ENCODE measurements at places on chromosomes 6 and 20.

DNA sequence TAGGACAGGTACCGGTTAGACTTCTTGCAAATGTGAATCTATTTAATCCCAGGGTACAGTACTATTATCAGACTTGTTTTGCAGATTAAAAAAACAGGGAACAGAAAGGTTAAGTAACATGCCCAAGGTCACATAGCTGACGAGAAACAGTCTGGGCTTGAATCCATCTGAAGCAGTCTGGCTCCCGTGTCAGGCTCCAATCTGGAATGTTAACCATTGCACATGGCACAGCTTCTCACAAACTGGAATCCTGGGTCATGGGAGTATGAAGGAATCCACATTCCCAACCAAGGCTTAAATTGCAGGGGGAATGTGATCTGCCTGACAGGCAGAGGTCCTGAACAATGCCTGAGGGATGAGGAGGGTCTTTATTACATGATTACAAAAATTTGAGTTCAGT is 187.5 kb upstream of the SPTLC3 start:
- DNase-seq = no peak

GRCh38 chr20:53345536-53346334 is 247.9 kb downstream of the ZNF217 start:
- no peak for DNase-seq

DNA sequence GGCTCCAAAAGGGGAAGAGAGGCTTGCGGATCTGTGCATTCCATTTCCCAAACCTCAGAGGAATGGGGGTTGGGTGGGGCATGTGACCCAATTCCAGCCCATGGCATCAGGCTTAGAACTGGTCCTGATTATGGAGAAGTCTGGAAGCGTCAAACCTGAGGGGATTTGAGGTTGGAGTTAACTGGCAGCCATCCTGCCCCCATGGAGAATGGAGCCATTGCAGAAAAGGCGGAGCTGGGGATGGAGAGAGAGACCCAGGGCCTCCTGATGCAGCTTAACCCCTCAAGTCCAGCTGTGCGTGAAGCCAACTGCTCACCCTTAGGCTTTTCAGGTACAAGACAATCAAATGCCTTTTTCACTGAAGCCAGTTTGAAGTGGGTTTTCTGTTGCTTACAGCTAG is 9.9 kb upstream of the SDCBP2 start:
- DNase-seq = no peak

DNA sequence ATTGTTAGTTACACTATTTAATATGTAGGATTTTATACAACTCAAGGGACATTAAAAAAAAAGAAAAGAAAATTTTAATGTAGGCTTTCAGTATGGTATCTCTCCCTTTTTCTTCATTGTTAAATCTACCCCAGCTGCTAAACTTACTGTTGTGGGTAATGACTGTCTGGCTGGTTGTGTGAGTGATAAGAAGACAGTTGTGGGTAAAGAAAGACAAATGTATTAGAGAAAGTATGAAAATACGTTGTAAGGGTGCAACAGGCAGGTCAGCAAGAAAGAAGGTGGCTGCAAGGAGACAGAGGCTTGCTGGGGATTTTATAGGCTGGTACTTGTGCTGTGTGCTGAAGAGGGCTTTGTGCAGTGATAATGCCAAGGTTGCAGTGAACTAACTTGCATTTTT is 91.4 kb upstream of the FOXO3 start:
- DNase-seq = no peak

DNA sequence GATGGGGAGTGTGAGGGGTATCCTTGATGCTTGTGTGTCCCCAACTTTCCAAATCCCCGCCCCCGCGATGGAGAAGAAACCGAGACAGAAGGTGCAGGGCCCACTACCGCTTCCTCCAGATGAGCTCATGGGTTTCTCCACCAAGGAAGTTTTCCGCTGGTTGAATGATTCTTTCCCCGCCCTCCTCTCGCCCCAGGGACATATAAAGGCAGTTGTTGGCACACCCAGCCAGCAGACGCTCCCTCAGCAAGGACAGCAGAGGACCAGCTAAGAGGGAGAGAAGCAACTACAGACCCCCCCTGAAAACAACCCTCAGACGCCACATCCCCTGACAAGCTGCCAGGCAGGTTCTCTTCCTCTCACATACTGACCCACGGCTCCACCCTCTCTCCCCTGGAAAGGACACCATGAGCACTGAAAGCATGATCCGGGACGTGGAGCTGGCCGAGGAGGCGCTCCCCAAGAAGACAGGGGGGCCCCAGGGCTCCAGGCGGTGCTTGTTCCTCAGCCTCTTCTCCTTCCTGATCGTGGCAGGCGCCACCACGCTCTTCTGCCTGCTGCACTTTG is at the start of gene TNF:
TNF (plus strand) TSS at position 231 of the 567 bp plus-strand sequence; CDS start at position 408, 177 bp downstream.
- DNase-seq = no peak

DNA sequence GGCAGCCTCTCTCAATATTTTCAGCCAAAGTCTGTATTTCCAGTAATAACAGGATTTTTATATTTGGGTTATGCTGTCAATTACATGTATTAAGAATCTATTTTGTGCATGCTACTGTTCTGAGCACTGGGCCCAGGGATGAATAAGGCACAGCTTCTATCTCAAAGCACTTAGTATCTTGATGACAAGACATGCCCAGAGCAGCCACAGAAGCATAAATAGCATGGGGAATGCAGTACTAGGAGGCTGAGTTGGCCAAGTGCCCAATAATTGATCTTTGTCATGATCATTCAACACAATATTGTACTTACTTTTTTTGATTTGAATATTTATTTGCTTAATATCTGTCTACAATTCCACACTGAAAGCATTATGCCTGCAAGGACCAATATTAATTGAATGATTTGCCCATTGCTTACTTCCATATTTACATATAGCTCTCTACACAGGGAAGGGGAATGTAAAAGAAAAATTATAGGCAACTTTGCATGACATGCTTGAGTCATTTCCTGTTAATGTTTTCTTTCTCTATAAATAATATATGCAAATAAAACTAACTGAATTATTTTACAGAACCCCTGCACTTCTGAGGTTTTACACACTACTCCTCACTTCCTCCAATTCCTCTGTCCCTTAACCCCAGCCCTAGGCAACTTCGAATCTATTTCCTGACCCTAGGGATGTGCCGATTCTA is 298.9 kb upstream of the BMP2 start:
- no peak for DNase-seq

GRCh38 chr6:84652356-84653026 is 111.9 kb downstream of the TBX18 start:
- DNase-seq = no peak

DNA sequence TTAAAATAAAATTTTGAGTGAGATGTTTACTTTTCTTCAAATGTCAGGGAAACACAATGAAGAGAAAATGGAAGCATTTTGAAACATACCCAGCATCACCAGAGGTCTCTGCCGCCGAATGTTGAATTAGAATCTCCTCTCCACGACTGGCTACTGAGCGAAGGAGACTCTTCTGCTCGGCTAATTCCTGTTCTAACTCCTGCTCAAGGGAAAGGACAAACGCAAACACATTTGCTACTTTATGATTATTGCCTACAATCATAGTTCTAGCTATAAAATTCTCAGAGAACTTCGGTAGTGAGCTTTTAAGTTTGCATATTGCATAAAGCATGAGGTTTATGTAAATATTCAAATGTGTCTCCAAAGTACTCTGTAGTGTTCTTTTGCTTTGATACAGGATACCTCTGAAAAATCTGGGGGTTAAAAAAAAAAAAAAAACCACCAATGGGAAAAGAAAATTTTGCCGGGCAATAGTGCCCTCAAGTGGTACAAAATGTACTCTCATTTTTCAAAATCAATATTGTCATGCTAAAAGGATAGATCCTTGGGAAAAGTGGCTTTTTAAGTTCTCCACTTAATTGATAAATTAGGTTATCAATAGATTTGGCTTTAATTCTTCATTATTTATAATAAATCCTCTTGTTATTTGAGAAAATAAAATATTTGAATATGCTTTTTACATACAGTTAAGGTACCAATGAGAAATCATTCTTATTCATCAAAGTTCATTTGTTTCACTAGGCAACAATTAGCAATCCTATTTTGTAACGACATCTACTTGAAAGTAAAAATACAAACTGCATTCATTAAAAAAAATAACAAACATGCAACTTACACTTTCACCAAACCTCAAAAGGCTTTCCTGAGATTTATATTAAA is 369.0 kb downstream of the SYNE1 start:
- DNase-seq = peak; percentile 37

- DNase-seq = no peak
Observed at GRCh38 chr20:63612276-63612931, 14.5 kb downstream of the GMEB2 start.

DNA sequence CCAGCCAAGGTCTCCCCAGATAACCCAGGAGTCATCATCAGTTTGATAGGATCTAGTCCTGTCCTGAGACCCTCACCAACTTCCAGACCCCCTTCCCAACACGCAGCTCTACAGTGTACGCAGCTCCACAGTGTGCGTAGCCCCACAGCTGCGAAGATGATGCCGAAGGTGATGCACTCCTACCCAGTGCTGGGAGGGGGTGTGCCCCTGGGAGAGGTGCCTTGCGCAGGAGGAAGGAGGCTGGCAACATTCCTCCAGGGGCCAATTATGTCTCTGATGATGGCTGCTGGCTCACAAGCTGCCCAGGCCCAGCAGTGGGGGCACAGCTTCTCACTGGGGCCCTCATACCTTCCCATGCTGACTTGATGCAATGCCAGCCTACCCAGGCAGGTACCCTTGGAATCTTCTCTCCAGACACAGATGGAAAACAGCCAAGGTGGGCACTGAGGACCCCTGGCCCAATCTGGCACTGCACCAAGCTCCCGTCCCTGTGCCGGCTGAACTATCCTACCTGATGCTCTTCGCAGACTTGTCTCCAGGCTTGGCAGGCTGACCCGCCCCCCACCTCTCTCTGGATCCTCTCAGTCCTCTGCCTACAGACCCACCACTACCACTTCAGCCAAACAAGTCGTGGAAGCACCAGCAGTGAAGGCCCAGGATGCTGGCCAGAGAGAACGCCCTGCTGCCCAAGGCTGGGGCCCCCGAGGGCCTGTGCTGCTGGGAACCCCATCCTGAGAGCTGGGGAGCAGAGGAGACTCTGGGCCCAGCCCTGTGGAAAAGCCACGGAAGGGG is 1.4 kb downstream of the ZNF512B start:
- DNase-seq = no peak

GRCh38 chr20:24501764-24502556 is 32.5 kb downstream of the SYNDIG1 start:
- peak; percentile 65 for DNase-seq

DNA sequence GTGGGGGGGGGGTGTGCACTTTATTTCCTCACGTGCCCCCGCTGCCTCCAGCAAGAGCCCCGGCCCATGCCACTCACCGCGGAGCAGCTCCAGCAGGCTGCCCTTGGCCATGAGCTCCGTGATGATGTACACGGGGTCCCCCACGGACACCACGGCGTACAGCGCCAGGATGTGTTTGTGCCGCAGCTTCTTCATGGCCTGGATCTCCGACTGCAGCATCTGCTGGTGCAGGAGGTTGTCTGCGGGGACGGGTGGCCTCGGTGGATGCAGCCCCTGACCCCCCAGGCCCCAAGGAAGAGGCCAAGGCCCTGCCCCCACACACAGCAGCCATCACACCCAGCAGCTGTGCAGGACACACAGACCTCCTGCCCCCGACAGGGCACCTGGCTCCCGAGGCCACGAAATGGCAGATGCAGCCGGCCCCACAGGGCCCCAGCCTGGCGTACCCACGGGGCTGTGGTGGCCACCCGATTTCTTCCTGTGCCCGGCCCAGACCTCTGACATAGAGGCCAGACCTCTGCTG is 4.7 kb downstream of the PTK6 start:
- DNase-seq = no peak

GRCh38 chr6:15026832-15027231 is 219.0 kb upstream of the JARID2 start:
- no peak for DNase-seq

GRCh38 chr6:2259002-2259494 is 13.6 kb upstream of the GMDS start:
- no peak for DNase-seq

- DNase-seq = no peak
Observed at GRCh38 chr20:9412309-9412708, 102.1 kb upstream of the LAMP5 start.

- DNase-seq = no peak
Observed at GRCh38 chr6:51954681-51955080, 132.7 kb downstream of the PKHD1 start.

DNA sequence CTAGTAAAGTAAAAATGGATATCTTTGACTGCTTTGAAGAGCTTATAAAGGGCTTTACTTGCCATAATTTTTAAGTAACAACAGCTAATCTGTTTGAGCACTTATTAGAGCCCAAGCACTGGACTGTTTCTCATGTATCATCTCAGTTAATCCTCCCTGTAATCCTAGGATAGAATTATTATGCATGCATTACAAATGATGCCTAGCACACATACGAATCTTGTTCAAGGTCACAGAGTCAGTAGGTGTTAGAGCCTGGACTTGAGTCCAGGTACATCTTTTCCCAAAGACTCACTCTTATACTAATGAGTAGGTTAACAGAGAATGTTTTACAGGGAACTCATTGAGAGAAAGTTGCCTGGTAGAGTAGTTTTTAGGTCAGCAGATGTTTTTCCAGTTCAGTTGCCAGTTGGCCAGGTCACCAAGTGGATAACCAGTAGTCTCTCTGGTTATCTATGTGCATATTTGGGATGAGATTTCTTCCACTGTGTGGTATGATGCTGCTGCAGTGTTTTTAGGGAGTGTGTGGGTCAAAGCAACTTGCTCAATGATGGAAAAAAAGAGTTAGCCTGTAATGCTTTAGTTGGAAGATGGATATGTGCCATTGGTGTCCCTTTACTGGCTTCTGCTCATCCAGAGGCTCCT is 32.3 kb upstream of the LAMA4 start:
- DNase-seq = no peak

DNA sequence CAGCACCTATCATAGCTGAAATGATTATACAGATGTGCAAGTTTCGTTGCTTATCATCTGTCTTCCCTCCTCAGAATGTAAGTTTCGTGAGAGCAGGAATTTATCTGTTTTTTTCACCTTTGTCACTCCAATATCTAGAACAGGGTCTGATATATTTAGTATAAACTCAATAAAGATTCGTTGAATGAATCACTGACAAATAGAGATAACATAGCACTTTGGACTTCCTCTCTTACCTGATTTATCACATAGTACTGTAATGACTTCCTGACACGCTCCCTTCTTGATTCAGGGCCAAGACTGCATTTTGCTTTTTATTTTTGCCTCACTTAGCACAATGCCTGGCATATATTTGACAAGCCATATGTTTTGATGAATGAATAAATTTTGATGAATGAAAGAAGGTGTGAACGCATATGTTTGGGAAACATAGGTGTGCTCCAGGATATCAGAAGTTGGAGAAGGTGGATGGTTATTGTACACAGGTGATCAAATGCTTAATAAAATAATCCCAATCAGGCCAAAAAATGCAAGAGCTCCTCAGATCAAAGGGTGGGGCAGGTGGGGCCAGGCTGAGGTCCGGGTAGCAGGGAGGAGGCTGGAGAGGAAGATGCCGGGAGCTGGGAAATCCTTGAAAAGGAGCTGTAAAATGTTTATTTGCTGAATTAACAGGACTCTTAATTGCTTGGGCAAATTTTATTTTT is 33.0 kb downstream of the PIM1 start:
- DNase-seq = no peak

GRCh38 chr6:136477548-136477947 is 72.7 kb downstream of the MAP7 start:
- DNase-seq = no peak

GRCh38 chr6:75800133-75800532 is 51.1 kb downstream of the MYO6 start:
- no peak for DNase-seq

GRCh38 chr6:71248306-71248765 is 40.3 kb upstream of the OGFRL1 start:
- no peak for DNase-seq

- DNase-seq = no peak
Observed at GRCh38 chr6:158963020-158963808, 36.8 kb downstream of the RSPH3 start.

- DNase-seq = no peak
Observed at GRCh38 chr6:78505178-78505577, 362.2 kb upstream of the IRAK1BP1 start.
